Fibroblast of upper back skin (primary cell): ENCODE measurements at places on chromosomes 1 and 21.

- peak; percentile 75 for DNase-seq
These were observed 68.3 kb downstream of the ADARB1 start for GRCh38 chr21:45142469-45143308.

DNA sequence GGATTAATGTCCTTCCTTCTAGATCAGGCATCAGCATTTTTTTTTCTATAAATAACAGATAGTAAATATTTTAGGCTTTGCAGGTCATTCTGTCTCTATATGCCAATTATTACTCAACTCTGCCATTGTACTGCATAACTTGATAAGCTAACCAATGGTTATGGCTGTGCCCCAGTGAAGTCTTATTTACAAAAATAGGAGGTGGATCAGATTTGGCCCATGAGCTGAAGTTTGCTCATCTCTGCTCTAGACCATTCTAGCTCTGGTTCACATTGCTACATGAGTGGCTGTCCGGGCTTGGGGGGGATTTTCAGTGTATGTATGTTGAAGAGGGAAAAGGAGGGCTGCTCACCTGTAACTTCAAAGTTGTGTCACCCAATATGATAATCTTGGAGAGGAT lies 10.1 kb downstream of the RAB7B start:
- DNase-seq: no peak

DNA sequence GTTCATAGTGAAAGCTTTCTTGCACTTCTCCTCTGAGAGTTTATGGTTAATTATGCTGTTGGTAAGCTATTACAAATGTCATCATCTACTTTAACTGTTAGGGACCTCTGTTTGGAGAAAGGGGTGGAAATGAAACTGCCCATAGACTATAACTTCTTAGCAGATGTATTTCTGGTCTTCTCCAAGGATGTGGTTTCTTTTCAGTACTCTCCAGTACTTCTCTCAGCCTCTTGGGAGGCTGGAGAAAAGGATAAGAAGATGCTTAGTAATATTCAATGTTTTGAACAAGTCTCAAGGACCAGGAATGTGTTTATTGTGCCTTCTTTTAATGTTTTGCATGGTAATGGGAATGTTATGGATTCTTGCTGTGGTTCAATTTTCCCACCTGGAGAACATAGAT lies 60.4 kb downstream of the LAMC2 start:
- DNase-seq: no peak

- no peak for DNase-seq
These were observed 3.5 kb downstream of the RGL1 start for GRCh38 chr1:183808296-183809027.

DNA sequence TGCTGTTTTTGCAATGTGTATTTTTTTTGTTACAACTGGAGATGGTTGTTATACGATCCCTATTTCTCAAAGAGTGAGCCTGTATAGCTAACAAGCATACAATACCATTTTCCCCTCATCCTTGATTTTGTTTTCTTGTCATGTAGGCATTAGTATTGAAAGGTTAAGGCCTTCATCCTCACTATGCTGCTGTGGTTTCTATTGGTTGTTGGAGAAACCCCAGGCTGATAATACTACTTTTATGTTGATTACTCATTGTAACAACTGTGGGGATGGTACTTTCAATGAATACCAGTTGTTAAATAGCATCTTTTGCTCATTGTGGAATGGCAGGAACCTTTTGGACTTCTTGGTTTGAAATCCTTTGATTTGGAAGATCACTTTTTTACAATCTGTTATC lies 39.0 kb upstream of the MACF1 start:
- no peak for DNase-seq

- no peak for DNase-seq
These were observed 9.3 kb upstream of the MAST2 start for GRCh38 chr1:45793942-45794604.

- DNase-seq: no peak
These were observed 290.6 kb downstream of the NFIA start for GRCh38 chr1:61372944-61373343.

- no peak for DNase-seq
These were observed 1156.6 kb downstream of the PLA2G4A start for GRCh38 chr1:187985145-187985896.

GRCh38 chr1:99850459-99851291 lies 514 bp downstream of the AGL start:
- DNase-seq: no peak

DNA sequence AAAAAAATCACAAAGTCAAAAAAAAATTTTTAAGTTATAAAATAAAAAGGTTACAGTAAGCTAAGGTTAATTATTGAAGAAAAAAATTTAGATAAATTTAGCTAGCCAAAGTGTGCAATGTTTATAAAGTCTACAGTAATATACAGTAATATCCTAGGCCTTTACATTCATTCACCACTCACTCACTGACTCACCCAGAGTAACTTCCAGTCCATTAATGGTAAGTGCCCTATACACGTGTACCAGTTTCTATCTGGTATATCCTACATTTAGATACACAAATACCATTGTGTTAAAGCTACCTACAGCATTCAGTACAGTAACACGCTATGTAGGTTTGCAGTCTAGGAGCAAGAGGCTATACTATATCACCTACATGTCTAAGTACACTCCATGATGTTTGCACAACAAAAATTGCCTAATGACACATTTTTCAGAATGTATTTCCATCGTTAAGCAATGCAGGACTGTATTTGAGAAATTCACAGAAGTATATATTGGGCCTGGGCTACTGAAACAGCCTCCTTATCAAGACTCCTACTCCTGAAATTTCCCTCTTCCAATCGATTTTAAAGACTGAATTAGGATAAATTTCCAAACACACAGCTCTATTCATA lies 155.1 kb downstream of the COP1 start:
- no peak for DNase-seq

- DNase-seq: no peak
These were observed 54.5 kb downstream of the STYXL2 start for GRCh38 chr1:167148421-167148820.

- peak; percentile 42 for DNase-seq
These were observed 32.0 kb downstream of the SLC45A1 start for GRCh38 chr1:8349961-8350360.

DNA sequence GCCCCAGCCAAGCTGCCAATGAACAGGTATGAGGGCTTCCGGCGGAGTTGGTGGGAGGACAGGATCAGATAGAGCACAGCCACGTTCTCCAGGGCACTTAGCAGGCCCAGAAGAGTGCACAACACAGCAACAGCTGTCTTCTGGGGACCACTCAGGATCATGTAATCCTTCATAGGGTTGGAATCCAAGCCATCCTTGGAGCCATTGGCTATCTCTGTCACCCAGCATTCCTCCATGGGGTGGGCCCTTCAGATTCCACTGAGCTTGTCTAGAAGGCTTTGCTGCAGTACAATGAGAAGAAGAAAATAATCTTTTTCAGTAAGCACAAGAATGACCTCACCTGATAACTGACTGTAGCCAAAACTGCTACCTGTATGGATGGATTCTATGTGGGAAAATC lies 7.3 kb upstream of the FUCA1 start:
- no peak for DNase-seq

- DNase-seq: no peak
These were observed 25.8 kb upstream of the GBP5 start for GRCh38 chr1:89298461-89298860.
